ENCODE measurements at places on chromosomes 13 and 19.

DNA sequence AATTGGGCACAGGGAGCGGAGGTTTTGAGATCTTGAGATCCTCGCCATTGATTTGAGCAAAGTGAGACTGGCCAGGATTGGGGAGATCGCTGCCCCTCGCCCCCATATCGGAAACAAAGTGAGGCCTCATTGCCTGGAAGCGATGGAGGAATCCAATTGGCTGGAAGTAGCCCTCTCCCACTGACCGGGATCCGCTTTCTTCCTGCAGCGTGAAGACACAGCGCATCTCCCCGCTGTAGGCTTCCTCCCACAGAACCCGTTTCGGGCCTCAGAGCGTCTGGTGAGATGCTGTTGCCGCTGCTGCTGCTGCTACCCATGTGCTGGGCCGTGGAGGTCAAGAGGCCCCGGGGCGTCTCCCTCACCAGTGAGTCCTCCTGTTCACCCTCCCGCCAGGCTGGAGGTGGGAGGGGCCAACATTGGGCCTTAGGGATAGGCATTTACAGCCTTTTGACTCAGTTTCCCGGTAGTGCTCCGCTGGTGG, 438 bp downstream of the PRKCSH start:
- DNase-seq, result peak; percentile 22

DNA sequence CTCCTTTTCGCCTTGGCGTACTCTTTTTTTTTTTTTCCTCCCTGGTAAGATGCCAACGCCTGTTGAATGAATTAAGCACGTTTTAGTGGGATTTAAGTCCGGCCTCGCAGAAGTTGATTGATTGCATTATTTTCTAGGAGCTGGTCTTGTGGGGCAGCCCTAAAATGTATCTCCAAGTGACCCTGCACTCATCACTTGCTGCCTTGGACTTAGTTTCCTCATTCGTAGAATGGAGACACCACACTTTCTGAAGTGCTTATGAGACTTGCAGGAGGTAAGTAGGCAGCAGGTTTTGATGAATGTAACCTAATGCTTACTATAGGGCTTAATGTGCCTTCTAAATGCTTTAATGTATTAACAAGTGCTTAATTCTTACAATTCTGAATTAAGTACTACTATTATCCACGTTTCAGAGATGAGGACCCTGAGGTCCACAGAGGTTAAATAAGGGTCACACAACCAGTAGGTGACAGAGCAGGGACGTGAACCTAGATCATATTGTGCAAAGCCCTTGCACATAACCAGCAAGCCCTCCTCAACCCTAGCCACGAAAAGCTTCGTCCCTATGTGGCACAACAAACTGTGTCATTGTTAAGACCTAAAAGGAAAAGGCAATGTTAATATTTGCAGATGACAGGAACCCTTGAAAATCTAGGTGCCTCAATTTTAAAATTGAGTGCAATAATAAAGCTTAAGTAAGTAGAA, 514 bp upstream of the ARGLU1 start:
- DNase-seq, result no peak

- no peak for DNase-seq
These were observed 6.6 kb upstream of the ZDHHC20 start for GRCh38 chr13:21465710-21466160.

DNA sequence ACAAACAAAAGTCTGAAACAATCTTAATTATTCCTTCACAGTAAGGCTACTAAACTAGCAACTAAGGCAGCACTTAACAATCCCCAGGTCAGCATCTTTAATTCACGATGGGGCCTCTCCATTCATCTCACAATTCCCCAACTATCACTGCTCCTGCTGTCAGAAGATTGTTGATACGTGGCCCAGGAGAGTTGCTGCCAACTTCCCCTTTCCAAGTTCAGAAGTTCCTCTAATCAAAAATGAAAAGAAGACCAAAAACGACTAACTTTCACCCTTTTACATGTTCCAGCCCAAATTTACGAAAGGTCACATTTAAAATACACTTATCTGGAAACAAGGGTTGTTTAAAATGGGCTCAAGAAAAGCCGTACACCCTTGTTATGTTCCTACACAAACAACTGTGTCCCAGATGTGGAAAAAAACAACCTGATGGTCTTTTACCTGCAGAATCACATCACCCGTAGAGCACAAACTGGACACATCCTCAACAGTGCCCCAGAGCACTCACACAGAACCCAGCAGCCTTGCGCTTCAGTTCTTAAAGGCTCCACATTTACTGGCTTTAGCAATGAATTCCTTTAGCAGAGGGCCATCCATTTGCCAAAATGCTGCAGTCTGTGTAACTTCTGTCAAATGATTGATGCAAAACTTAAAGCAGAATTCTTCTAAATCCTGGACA, 38.0 kb downstream of the PHF11 start:
- no peak for DNase-seq

DNA sequence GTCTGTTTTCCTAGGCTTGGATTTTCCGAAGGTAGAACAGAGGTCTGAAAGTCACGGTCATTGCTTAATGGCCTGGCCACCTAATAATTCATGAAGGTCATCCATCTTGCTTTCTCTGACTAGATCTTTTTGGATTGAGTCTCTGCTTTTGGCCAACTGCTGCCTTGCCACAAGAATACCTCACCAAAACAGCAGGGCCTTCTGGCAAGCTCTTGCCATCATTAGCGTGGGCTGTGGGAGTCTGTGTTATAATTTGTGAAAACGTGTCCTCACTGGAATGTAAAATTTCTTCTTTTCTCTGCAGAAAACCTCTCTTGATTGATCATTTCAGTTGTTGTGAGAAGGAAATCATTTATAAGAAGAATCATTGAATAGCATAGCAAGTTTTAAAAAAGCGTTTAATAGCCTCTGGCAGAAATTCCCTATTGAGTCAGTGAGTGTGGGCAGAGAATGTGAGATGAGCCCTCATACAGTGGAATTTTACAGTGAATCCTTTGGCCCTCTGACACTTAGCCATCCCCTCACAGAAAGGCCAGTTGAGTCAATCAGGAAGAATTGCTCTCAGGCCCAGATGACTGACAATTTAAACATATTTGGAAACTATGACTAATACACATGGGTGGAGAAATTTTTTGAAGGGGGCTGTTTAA, 43.2 kb upstream of the ERICH6B start:
- no peak for DNase-seq

- no peak for DNase-seq
These were observed 439.5 kb downstream of the EFNB2 start for GRCh38 chr13:106095919-106096318.

DNA sequence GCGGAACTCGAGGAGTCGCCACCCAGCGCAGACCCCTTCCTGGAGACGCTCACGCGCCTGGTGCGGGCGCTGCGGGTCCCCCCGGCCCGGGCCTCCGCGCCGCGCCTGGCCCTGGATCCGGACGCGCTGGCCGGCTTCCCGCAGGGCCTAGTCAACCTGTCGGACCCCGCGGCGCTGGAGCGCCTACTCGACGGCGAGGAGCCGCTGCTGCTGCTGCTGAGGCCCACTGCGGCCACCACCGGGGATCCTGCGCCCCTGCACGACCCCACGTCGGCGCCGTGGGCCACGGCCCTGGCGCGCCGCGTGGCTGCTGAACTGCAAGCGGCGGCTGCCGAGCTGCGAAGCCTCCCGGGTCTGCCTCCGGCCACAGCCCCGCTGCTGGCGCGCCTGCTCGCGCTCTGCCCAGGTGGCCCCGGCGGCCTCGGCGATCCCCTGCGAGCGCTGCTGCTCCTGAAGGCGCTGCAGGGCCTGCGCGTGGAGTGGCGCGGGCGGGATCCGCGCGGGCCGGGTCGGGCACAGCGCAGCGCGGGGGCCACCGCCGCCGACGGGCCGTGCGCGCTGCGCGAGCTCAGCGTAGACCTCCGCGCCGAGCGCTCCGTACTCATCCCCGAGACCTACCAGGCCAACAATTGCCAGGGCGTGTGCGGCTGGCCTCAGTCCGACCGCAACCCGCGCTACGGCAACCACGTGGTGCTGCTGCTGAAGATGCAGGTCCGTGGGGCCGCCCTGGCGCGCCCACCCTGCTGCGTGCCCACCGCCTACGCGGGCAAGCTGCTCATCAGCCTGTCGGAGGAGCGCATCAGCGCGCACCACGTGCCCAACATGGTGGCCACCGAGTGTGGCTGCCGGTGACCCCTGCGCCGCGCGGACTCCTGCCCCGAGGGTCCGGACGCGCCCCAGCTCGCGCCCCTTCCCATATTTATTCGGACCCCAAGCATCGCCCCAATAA, 2.3 kb downstream of the AMH start:
- peak; percentile 57 for DNase-seq

DNA sequence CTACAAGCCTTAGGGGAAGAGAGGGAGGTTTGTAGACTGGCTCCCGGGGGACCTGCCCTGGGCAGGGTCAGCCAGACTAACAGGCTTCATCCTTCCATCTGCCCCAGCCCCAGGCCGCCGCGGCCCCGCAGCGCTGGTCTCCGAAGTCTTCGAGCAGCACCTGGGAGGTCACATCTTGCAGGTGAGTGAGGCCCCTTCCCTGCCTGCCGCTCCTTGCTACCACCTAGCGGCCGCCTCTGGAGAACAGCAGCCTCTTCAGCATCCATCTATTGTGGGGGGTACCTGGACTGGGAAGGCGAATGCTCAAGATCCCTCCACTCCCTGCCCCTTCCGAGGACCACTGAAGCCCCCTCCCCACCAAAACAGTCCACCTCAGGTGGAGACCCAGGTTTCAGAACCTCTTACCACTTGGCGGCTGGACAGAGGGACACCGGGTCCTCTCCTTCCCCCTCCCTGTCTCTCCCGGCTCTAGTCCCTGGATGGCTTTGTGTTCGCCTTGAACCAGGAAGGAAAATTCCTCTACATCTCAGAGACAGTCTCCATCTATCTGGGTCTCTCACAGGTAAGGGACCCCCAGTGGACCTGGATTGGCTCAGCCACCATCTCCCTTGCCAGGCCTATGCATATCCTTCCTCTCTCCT, 12.7 kb downstream of the NPAS1 start:
- DNase-seq, result peak; percentile 65

DNA sequence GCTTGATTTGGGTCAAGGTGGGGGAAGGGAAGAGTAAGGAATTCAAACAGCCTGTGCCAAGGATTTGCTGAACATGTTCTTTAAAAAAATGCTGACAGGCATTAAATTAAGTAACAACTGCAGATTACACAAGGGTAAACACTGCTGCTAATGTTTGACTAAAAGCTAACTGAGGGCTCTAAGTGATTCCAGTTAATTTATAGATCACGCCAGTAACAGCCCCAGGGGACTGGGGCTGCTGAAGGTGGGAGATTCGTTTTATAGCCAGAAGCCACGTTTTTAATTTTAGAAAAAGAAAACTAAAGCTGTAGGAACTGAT, 321.7 kb downstream of the DLEU7 start:
- no peak for DNase-seq

DNA sequence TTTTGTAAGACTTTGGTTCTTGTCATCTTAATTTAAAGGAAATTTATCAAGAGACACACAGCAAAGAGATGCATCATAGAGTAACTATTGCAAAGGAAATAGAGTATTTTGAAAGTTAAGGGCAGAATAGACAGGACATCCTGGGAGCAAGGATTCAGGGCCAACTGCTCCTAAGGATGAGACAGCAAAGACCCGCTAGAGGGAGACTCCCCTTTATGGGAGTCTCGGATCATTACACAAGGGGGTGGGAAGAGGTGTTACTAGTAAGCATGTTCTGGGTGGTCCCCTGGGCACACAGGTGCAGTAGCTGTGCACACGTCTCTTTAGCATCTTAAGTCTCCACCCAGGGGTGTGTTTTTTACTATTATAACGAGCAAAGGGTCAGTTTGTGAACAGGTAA, 9.6 kb downstream of the ZSCAN5C start:
- DNase-seq, result no peak

DNA sequence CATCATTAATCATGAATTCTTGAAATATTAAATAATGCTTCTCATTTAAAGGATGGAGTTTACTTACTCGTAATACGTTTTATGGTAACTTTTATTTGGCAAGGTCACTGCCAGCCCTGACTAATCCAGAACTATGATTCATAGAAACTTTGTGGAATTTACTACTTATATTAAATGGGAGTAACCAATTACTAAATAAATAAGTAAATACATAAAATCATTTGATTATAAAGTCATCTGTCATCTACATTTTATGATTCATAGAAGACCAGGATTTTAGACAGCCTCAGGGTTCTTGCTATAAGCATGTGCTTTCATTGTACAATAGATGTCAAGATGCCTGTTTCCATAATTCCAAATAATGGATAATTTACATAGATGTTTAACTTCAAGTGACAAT, 611.1 kb downstream of the TBC1D4 start:
- no peak for DNase-seq

DNA sequence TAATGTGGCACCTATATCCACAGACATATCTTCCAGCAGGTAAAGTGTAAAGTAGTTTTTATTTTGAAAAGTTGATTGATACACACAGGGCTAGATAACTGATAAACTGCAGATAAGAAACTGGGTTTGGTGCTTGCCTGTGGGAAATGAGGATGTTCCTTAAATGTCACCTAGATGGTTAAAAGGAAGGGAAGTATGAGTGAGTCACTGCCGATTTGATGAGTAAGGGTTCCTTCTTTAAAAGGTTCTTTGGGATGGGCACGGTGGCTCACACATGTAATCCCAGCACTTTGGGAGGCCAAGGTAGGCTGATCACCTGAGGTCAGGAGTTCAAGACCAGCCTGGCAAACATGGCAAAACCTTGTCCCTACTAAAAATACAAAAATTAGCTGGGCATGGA, 73.8 kb upstream of the FRY start:
- no peak for DNase-seq

DNA sequence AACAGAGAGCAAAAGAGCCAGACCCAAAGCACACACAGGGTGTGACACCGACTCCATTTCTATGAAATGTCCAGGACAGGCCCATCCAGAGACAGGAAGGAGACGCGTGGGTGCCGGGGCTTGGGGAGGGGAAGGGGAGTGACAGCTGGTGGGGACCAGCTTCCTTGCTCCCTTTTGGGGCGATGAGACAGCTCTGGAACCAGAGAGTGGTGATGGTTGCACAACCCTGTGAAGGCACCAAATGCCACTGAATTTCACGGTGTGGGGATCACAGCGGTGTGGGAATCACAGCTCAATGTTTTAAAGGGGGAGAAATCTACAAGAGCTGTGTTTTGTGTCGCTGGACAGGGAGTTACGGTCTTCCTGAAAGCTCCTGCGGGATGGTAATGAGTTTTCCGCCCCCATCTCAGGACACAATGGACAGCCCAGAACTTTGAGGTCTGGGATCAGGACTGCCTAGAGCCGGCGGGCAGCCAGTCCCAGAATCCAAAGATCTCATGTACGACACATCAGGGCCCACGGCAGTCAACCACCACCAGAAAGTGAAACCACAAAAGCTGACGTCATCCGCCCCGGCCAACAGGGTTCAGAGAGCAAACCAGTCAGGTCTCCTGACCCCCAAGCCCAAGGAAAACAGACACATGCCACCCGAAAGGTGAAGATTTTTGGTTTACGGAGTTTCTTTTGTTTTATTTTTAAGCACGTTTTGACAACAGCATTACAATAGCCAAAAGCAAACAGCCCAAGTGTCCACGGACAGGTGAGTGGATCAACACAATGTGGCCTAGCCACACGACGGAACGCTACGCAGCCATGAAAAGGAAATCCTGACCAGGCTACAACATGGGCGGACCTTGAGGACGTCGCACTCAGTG, 7.3 kb downstream of the SGTA start:
- DNase-seq, result peak; percentile 78

GRCh38 chr13:50616101-50616500, 227.4 kb downstream of the DLEU7 start:
- no peak for DNase-seq
